NCI-H2107 (cell line): ENCODE measurements at places on chromosomes 5 and 9.

- no peak for DNase-seq
Observed at GRCh38 chr5:108303611-108304010, 78.3 kb downstream of the FBXL17 start.

DNA sequence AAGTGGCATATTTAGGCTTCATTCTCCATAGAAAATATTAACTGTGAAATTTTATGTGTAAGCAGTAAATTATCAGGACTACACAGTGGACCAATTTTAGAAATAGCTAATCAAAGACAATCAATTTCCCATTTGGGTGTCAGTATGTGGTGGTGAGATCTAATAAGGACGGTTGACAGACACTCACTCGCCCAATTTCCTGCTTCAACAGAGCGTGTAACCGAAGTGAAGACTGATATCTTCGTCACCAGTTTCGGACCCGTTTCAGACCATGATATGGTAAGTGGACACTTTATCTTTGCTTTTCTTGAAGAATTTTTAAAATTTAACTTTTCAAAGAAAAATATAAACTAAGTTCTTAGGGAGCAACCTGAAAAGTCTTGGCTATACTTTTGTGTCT lies 17.6 kb downstream of the GABRA1 start:
- DNase-seq = no peak

- no peak for DNase-seq
Observed at GRCh38 chr5:92852219-92852618, 728.8 kb downstream of the NR2F1-AS1 start.

- DNase-seq = no peak
Observed at GRCh38 chr9:72454871-72455491, 66.4 kb upstream of the TMC1 start.

- no peak for DNase-seq
Observed at GRCh38 chr9:128911529-128912035, 9.2 kb upstream of the PHYHD1 start.

- DNase-seq = no peak
Observed at GRCh38 chr9:35517131-35517530, 27.2 kb downstream of the RUSC2 start.

GRCh38 chr9:4668604-4669003 lies 2.3 kb upstream of the SPATA6L start:
- DNase-seq = no peak

- no peak for DNase-seq
Observed at GRCh38 chr9:112224401-112225289, 49.5 kb upstream of the SUSD1 start.

DNA sequence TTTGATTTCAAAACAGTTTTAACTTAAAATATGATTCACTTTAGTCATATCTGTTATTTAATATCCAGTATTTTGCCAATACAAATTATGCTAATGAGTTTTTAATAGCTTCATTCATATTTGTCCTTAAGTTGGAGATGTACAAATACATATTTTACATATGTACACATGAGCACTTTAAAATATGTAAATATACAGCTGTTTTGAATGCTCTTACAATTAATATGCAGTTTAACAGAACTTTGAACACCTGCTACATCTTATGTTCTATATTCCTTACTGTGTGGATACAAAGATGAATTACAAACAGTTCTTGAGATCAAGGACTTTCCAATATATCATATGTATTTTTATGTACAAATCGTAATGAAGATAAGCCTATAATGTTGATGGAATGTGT lies 74.0 kb downstream of the CHSY3 start:
- no peak for DNase-seq

DNA sequence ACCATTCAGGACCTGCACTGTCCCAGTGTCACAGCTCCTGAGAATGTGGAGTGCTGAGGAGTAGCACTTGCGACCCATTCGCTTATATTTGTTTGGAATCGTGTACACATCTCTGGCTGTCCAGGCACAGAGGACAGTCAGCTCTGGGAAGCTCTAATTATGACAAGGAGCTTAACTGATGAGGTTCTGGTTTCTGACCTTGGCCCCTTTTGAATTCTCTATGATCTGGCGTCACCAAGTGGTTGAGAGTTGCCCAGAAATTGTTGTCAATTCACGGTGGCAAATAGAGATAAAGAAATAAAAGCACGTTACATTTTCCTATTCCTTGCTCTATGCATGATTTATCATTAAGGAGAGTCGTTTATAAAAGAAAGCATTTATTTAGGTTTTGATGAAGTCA lies 34.9 kb upstream of the LECT2 start:
- no peak for DNase-seq

GRCh38 chr9:128456613-128457061 lies 831 bp downstream of the ODF2 start:
- DNase-seq = peak; percentile 35

GRCh38 chr5:142014911-142015584 lies 2.2 kb upstream of the GNPDA1 start:
- DNase-seq = no peak

DNA sequence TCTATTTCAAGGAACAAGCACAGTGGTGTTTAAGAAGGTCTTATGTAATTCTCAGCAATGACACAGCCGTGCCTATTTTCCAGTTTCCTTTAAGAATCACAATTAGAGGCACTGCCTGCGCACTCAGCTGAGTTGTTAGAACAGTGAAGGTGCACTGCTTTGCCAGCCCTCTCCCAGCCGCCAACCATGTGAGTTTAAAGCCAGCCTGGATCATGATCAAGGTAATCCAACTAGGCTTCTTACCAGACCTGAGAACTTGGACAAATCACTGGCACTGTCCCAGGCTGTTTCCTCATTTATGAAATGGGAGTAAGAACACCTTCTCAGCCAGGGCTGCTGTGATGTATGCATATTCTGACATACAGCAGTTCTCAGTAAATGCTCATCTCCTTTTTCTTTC lies 99.6 kb downstream of the ASTN2 start:
- no peak for DNase-seq
